ENCODE measurements at places on chromosomes 4 and X. TPM values are rescaled to one million over a fixed set of nuclear protein-coding genes. Genes with fewer than 3 reads are reported as not detected.

Gene HNRNPD
- total RNA-seq: 17.4 TPM

Gene DLG3
- total RNA-seq: 23.5 TPM

Gene DDIT4L
- 1.0 TPM for total RNA-seq

Gene PPM1K
- 9.3 TPM for total RNA-seq

Gene GLA
- 11.3 TPM for total RNA-seq

Gene SYTL4
- 1.4 TPM for total RNA-seq

Gene RASGEF1B
- total RNA-seq: 5.6 TPM

Gene RAI2
- 0.07 TPM for total RNA-seq

Gene TMEM33
- 155 TPM for total RNA-seq

Gene AREG
- 714 TPM for total RNA-seq

Gene NWD2
- 0.07 TPM for total RNA-seq

Gene GSPT2
- 5.1 TPM for total RNA-seq

Gene RAB33A
- not detected for total RNA-seq

Gene PPP3CA
- 92.8 TPM for total RNA-seq

Gene ZNF711
- 3.4 TPM for total RNA-seq

Gene GUCY1B1
- 1.4 TPM for total RNA-seq

Gene USP27X
- 1.7 TPM for total RNA-seq

Gene IL13RA2
- 1.1 TPM for total RNA-seq

Gene SYTL5
- total RNA-seq: 4.6 TPM

Gene ATP8A1
- total RNA-seq: 1.9 TPM

Gene SERTM2
- total RNA-seq: not detected

Gene SORCS2
- total RNA-seq: under 0.01 TPM

Gene PAGE5
- total RNA-seq: not detected

Gene FRG2
- total RNA-seq: not detected

Gene CRLF2
- total RNA-seq: not detected

Gene SATL1
- not detected for total RNA-seq

Gene RTL5
- under 0.01 TPM for total RNA-seq

Gene RAB9B
- total RNA-seq: not detected

Gene GC
- total RNA-seq: not detected

Gene LGI2
- total RNA-seq: not detected

Gene CLGN
- 32.4 TPM for total RNA-seq

Gene MSANTD1
- 0.78 TPM for total RNA-seq

Gene BEX5
- 1.7 TPM for total RNA-seq

Gene PARM1
- 0.71 TPM for total RNA-seq

Gene SPP1
- total RNA-seq: not detected

Gene REPS2
- 3.6 TPM for total RNA-seq

Gene BTC
- 0.68 TPM for total RNA-seq

Gene MYOZ2
- not detected for total RNA-seq

Gene DOK7
- 2.7 TPM for total RNA-seq

Gene TSPAN7
- total RNA-seq: 0.68 TPM
